Activated naive CD8-positive, alpha-beta T cell treated with anti-CD3 and anti-CD28 coated beads, Interleukin-2, amount 50 U/mL, for 24 hours (primary cell): ENCODE measurements at places on chromosomes 1 and 21.

DNA sequence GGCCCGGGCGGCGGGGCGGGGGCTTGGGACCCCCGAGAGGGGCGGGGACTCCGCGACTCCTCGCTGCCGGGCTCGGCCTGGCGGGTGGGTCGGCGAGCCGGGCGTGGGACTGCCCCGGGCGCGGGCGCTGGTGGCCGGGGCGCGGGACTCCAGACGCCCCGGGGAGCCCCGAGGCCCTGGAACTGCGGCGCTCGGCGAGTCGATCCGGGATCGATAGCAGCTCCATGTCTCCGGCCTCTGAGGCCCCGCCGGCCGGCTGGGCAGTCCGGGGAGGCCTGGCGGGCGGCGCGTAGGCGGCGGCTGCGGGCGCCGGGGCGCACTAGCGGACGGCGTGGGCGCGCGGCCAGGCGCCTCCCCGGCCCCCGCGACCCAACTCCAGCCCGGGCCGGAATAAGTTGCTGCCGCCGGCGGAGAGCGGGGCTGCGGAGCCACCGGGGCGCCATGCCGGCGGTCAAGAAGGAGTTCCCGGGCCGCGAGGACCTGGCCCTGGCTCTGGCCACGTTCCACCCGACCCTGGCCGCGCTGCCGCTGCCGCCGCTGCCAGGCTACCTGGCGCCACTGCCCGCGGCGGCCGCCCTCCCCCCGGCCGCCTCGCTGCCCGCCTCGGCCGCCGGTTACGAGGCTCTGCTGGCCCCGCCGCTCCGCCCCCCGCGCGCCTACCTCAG, 400 bp downstream of the SAMD11 start:
- no peak for DNase-seq

GRCh38 chr1:199102239-199102638, 463.4 kb downstream of the PTPRC start:
- DNase-seq, result no peak

DNA sequence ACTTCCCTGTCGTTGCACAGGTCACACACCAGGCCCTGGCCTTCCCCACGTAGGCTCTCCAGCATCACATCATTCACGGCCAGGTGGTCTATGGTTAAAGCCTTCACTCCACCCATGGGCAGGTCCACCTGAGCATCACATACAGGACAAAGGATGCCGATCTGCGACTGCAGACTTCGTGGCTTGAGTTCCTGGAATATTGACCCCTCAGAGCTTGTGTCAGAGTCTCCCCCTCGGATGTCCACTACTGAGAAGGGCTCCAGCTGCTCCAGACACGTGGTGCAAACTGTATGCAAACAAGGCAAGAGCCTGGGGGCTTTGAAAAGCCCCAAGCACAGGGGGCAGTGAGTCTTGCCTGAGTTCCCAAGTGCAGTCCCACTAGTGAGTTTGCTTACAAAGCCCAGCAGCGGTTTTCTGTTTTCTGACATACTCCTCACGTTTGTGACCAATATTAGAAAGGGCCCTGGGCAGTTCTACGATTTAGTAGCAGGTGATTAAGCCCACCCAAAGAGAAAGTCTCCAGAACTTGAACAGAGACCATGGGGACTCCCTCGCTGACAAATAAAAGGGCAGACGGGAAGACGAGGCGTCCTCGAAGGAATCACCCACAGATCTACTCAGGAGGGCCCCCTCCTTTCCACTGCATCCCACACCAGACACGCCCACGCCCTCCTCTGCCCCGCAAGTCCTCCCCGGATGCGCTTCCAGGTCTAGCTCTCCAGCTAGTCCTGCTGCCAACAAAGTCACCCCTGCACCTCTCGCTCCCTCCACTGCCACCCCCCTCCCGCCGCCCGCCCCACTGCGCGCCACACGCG, 568 bp downstream of the TRIM45 start:
- no peak for DNase-seq

DNA sequence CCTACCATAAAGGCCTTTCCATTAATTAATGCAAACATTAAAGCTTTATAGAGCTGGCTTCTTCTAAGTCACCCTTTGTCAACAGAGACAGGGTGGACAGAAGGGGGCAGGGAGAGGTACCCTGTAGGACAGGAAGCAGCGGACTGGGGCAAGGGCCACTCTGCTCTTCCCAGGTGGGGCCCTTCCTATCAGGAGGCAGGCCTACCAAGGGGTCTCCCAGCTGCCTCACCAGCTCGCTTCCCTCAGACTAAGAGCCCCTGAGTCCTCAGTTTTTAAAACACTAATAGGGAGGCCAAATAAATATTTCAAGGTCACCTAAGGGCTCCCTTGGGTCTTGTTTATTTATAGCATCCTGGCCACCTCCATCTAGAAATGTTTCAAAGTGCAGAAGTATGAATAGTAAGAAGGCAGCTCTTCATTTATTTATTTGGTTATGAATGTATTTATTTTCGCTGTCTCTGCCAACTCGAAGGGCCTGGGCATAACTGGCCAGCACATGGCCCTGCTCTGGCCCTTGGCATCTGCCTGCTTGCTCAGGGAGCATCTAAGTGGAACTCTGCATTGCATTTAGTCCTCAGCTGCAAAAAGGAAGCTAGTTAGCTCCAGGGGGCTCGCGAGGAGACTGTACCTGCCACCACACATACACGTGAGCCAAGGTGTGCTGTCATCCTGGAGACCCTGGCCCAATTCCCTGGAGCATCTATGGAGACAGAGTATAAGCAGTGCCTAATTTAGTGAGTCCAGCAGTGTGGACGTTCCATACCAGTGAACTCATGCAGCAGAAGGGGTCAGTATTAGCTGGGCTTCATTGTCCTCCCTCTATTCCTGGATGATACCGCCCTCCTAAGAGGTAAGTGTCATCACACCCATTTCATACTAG, 395.1 kb upstream of the VAMP3 start:
- no peak for DNase-seq

- peak; percentile 42 for DNase-seq
Observed at GRCh38 chr1:35030756-35031446, 844 bp downstream of the ZMYM6 start.

DNA sequence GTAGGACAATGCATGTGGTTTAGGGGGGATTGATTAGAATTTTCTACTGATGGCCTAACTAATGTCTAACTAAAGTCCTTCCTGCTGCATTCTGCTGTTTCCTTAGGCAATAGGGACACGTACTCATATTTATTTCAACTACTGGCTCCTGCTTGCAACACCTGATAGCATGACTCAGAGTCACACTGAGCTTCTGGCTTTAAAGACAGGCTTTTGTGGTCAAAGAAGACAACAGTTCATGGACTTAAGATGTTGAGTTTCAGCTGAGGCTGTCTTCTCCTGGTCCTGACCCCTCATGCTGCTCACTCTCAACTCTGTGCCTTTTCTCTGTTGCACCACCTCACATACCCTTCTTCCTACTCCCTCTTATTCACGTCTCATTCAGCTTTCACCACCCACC, 29.1 kb upstream of the TRABD2B start:
- DNase-seq, result no peak
